ENCODE measurements at places on chromosomes 7 and 10.

- DNase-seq: no peak
Measured at GRCh38 chr7:7773334-7774309, 55.2 kb upstream of the RPA3 start.

- no peak for DNase-seq
Measured at GRCh38 chr7:130982651-130983050, 248.6 kb upstream of the KLF14 start.

GRCh38 chr10:7304110-7304509 lies 106.7 kb downstream of the SFMBT2 start:
- DNase-seq: no peak

DNA sequence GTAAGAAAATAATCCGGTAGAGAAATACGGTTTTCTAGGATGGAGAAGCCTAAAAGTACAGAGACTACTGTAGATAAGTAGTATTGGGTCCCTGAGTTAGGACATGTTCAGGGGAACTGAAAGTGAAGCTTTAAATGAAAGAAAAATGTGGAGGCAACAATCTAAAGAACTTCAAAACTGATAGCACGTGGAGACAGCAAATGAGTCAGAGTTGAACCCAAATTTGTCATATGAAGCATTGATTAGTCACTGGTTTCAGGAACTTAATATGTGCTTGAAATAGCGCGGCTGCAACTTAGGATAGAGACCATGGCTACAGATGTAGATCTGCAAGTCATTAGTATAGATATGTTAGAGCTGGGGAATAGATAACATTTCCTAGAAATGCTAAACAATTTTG lies 1138.6 kb upstream of the SORCS1 start:
- DNase-seq: no peak

GRCh38 chr10:7121154-7121797 lies 289.6 kb downstream of the SFMBT2 start:
- no peak for DNase-seq

DNA sequence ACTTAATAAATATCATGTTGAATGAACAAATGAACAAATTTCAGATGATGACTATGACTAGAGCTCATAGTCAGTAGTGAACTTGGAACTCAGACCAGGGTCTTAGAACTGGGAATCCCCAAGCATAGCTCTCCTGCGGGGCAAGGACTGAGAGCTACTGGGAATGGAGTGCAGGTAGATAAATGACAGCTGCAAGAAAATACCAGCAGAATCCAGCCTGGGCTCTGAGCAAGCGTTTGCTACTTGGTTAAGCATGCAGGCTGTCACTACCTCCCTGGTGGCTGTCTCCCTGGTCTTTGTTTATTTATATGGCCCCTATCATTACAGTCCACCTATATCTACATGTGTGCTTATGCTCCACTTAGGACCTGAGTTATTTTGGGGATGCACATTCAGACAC lies 208.4 kb downstream of the POU6F2 start:
- DNase-seq: no peak

DNA sequence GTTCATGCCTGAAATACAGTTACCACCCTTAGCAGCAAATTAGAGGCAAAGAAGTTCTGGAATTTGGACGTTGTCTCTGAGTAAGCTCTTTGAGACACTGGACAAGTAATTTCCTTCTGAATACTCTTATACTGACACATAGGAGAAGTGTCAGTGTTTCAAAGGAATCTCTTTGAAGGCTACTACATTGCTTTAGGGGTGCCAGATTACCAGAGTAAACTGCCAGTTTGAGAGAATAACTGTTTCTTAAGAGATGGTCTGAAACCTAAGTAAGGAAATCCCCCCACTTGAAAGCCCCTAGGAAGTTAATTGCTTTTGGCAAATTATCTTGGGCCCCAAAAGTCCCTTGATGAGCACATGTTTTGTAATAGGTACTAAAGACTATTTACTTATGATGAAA lies 3.4 kb downstream of the FAS start:
- DNase-seq: no peak

DNA sequence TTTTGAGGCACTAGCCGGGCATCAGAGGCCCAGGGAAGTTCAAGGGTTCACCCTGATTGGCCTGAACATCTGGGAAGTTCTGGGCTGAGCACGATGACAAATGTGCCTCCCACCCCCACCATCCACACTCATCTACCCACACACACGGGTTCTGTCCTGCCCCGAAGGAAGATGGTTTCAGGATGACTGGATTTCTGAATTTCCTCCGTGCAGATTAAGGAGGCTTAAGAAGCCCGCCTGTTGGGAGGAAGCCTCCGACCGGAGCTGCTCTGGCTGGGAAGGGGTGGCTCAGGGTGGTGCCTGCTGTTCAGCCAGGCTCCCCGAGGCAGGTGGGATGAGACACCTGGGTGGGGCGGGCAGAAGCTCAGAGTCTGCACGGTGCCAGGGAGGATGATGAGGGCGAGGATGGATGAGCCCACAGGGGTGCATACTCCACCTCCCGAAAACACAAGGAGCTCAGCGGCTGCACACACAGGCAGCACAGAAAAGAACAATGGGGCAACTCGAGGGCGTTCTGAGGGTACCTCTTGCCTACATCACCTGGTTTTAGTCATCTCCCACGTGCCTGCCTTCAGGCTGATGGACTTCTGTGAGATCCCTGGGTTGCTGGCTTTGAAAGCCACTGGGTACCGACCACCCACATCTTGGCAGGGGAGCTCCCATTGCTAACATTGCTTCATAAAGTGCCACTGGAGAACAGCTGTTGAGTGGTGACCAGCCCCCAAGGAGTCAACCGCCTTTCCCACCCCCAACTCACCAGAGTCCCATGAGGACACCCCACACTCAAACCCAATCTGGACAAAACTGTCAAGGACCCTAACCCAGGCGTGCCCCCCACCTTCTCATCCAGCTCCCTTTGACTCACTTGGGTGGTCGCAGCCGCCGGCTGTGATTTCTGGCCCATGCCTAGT lies 41.2 kb downstream of the CALML3 start:
- no peak for DNase-seq

- DNase-seq: peak; percentile 65
Measured at GRCh38 chr10:110221721-110222261, 14.4 kb downstream of the MXI1 start.

GRCh38 chr7:18552316-18552916 lies 56.9 kb downstream of the HDAC9 start:
- DNase-seq: no peak

- DNase-seq: no peak
Measured at GRCh38 chr7:104895522-104896236, 118.3 kb upstream of the KMT2E start.

DNA sequence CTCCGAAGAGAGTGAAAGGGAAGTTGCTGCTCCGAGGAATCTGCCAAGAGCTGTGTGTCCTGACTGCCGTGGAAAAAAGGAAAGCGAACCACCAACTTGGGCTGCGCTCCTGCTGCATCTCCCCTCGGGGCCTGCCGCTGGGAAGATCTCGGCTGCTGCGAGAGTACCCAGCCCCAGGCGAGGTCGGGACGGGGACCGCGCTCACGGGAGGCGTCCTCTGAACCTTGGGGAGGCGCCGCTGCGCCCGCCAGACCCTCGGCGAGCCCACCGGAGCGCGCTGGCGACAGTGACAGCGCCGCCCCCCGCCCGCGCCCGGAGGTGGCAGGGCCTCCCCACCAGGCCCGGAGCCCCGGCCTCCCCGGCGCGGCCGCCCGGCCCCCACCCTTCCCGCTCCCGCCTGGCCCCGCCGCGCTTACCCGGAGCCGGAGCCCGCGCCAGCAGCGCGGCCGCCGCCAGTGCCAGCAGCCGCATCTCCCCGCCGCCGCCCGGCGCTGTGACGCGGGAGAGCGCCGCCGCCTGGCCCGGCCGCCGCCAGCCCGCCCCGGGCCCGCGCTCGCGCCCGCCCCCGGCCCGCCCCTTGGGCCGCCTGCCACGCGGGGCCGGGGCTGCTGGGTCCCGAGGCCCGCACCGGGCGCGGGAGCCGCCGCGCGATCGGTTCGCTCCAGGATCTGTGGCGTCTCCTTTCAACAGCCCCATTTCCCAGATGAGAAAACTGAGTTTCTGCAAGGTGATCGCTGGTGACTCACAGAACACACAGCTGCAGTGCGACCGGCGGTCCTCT lies at the start of gene VSTM4:
Gene VSTM4 (minus strand): TSS at position 508 of the 781 bp plus-strand sequence. CDS start 37 bp downstream, at position 471.
- no peak for DNase-seq

DNA sequence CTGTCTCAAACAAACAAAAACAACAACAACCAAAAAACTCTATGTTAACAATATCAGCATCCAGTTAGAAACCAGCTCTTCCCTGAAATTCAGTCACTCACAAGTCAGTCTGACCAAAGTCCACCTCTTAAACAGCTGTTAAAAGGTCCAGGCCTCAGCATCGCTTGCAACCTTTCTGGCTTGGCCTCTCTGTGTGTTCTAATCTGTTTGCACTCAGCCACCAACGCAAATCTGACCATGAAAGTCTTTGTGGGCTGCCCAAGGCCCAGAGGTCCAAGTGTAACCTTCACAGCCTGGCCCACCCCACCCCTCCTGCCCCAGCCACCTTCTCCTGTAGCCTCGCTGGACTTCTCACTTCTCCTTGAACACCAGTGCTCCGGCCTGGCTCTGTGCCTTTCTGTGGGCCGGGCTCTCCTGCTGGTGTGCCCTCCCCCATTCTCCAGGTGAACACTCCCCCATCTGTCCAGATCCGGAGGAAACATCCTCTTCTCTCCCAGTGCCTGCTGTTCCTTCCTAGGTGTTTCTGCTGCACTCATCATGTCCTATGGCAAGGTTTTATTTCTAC lies 72.2 kb upstream of the EFCAB10 start:
- DNase-seq: no peak

DNA sequence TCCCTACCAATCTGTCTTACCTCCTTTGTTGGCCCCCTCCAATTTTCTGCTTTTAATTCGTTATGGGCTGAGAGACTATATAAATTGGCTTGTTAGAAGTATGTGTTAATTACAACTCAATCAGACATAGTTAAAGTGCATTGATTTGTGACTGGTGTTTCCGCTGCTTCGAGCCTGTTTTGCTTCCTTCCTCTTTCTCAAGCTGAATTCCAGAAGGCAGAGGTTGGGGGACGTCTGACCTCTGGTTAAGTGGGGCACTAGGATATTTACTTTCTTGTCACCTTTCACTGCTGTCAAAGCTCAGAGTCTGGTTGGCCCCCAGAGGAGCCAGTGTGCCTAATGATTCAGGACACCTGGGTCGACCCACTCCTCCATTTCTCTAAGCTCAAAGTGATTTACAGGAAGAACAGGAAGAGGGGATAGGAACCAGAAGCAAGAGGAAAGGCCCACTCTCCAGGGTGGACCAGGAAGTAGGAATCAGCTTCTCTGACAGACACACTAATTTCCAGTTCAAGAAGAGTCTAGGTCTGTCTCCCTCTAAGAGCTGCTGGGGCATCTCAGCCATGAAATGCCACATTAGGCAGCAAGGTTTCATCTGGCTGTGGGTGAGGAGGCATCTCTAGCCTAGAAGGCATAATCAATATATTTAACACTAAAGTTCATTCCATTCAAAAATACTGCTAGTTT lies 397.2 kb upstream of the NPVF start:
- DNase-seq: no peak

GRCh38 chr10:103618575-103619423 lies 125.3 kb downstream of the NEURL1 start:
- DNase-seq: no peak

DNA sequence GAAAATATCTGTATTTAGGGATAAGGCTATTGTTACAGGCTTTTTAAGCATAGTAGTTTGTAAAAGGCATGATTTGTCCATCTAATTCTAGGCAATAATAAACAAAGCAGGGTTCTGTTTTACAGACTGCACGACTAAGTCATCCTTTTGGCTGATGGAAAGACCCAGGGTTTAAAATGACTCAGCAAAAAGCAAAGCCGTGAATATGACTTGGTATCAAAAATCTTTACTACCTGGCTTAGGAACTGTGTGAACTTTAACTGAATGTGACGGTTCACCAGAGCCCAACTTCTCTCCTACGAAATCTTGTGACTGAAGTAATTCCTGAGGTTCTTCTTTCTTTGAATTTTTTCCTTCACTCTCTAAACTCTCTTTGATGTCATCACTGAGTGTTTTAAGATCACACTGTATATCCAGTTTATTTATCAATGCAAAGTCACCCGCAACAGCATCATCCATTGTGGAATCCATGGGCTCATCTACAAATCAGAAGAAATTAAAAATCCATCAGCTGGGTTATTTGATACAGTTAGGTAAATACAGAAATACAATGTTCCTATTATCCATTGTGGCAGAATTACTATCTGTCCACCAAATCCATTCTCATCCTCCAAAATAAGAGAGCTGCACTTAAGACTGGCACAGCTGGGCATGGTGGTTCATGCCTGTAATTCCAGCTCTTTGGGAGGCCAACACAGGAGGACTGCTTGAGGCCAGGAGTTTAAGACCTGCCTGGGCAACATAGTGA lies 17.0 kb downstream of the ATE1 start:
- DNase-seq: no peak

DNA sequence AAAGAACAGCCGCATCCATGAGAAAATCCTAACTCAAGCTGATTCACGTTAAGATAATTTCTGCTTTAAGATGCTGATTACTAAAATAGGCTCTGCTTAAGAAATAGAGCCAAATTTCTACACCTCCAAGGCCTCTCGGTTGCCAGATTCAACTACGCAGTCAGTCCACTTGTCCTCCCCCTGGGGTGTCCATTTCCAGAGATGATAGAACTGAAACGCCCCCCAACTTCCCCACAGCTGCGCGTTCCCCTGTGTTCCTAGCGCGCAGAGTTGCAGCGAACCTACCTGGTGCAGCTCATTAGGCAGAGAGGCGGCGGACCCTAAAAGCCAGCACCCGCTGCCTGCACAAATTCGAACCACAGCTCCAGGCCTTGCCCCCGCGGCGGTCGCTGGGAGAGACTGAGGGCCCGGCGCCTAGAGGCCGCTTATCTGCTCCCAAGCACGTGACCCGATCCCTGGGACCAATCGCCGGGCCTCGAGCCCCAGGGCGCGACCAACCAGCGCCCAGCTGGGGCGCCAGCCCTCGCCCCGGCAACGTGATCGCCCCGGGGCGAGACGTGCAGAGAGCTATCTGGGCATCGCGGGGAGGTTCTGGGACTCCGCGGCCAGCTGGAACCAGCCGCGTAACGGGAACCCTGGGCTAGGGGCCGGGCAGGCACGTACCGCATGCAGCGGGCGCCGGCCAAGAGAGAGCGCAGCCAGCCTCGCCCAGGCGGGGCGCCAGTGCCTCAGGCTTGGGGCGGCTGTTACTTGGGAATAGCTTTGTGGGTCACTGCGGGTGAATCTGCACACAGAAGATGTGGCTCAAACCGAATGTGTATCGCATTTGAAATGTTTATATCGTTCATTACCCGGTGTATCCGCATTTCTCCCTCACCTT lies at the start of gene PPP1R3C:
Gene PPP1R3C (minus strand): TSS at position 401 of the 880 bp plus-strand sequence. CDS start 102 bp downstream, at position 299.
- DNase-seq: peak; percentile 76

GRCh38 chr10:62772186-62772974 lies 32.1 kb upstream of the ADO start:
- DNase-seq: no peak

- no peak for DNase-seq
Measured at GRCh38 chr7:78616539-78616938, 818.0 kb downstream of the PHTF2 start.

Measured in brain pericyte (primary cell).